Hair follicular keratinocyte (primary cell): ENCODE measurements at places on chromosomes 13 and 19. TPM values are rescaled to one million over a fixed set of nuclear protein-coding genes. Genes with fewer than 3 reads are reported as not detected.

The GRIN2D gene
- total RNA-seq = 0.16 TPM in 1 of 2 replicates, not detected in the other

The CTXN1 gene
- 0.86 and 1.1 TPM in 2 replicates for total RNA-seq

The KRTDAP gene
- total RNA-seq = 1.4 and 4.2 TPM in 2 replicates

The NCR1 gene
- not detected in 2 replicates for total RNA-seq

The GRK1 gene
- total RNA-seq = not detected in 2 replicates

The DACH1 gene
- total RNA-seq = not detected in 2 replicates

The DLEU7 gene
- total RNA-seq = not detected in 2 replicates

The PBX4 gene
- total RNA-seq = 0.46 and 0.86 TPM in 2 replicates

The ANGPTL8 gene
- not detected in 2 replicates for total RNA-seq

The CEACAM18 gene
- not detected in 2 replicates for total RNA-seq

The APOC4 gene
- total RNA-seq = not detected in 2 replicates

The ZNF585A gene
- 10.2 and 10.9 TPM in 2 replicates for total RNA-seq

The IRGC gene
- total RNA-seq = not detected in 2 replicates

The IRF2BP1 gene
- 17.1 and 26.2 TPM in 2 replicates for total RNA-seq

The ZNF30 gene
- total RNA-seq = 1.6 and 2.3 TPM in 2 replicates

The NMRK2 gene
- total RNA-seq = not detected in 2 replicates

The CCNA1 gene
- total RNA-seq = 12.6 and 18.2 TPM in 2 replicates

The GMIP gene
- total RNA-seq = 11.6 and 29.2 TPM in 2 replicates

The IFI30 gene
- total RNA-seq = 22.6 and 27.0 TPM in 2 replicates

The IFNL1 gene
- total RNA-seq = not detected in 2 replicates

The CPT1C gene
- 0.23 and 2.0 TPM in 2 replicates for total RNA-seq

The ITGBL1 gene
- total RNA-seq = 1.0 and 2.8 TPM in 2 replicates

The ZNF253 gene
- 1.1 and 2.2 TPM in 2 replicates for total RNA-seq

The KLK1 gene
- total RNA-seq = 0.55 TPM in 1 of 2 replicates, not detected in the other

The GPC6 gene
- total RNA-seq = 2.7 and 4.7 TPM in 2 replicates

The C13orf46 gene
- total RNA-seq = not detected in 2 replicates

The SLC10A2 gene
- total RNA-seq = not detected in 2 replicates

The CC2D1A gene
- 19.5 and 24.7 TPM in 2 replicates for total RNA-seq

The AP3D1 gene
- 83.1 and 86.9 TPM in 2 replicates for total RNA-seq

The S1PR4 gene
- total RNA-seq = 0.16 TPM in 1 of 2 replicates, not detected in the other

The PLPPR3 gene
- total RNA-seq = 0.27 TPM in 1 of 2 replicates, not detected in the other

The CEACAM6 gene
- total RNA-seq = 0.11 and 0.23 TPM in 2 replicates
